Tibial nerve (tissue), 4 donors: ENCODE measurements at places on chromosomes 12 and 14. TPM values are rescaled to one million over a fixed set of nuclear protein-coding genes. Genes with fewer than 3 reads are reported as not detected.

DNA sequence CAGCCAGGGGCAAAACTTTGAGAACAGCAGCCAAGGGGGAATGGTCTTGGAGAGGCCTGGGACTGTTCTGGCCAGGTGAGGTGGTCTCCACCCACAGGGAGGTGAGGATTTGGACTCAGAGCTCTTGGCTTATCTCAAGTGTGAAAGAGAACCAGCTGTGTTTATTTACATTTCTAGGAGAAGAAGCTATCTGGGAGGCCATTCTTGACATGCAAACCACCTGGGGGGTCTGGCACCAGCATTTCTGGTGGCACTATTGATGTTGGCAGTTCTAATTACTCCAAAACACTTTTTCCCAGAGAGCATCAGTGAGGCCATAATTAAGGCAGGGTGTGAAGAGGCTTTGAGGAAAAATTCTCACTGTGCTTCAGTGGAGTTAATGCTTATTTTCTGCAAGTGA lies 95.1 kb downstream of the CAND1 start:
- H3K27ac ChIP-seq = no peak overlapping the region
- H3K4me1 ChIP-seq = no peaks in the 10 kb centered on the region
- H3K36me3 ChIP-seq = no peaks in the 10 kb centered on the region
- no peak for DNase-seq
- no peaks in the 10 kb centered on the region for H3K27me3 ChIP-seq
- no peak overlapping the region for H3K4me3 ChIP-seq

- H3K27ac ChIP-seq = no peak overlapping the region
- no peaks in the 10 kb centered on the region for H3K4me1 ChIP-seq
- H3K27me3 ChIP-seq = no peaks in the 10 kb centered on the region
- H3K36me3 ChIP-seq = peaks cover 5% of the 10 kb centered on the region
Observed at GRCh38 chr12:2649201-2650030, 145.4 kb upstream of the FKBP4 start.

- no peak for DNase-seq
- H3K36me3 ChIP-seq = no peaks in the 10 kb centered on the region
- H3K4me1 ChIP-seq = no peaks in the 10 kb centered on the region
- no peak overlapping the region for H3K27ac ChIP-seq
- no peak overlapping the region for H3K4me3 ChIP-seq
Observed at GRCh38 chr12:66694666-66695613, 16.1 kb upstream of the GRIP1 start.

DNA sequence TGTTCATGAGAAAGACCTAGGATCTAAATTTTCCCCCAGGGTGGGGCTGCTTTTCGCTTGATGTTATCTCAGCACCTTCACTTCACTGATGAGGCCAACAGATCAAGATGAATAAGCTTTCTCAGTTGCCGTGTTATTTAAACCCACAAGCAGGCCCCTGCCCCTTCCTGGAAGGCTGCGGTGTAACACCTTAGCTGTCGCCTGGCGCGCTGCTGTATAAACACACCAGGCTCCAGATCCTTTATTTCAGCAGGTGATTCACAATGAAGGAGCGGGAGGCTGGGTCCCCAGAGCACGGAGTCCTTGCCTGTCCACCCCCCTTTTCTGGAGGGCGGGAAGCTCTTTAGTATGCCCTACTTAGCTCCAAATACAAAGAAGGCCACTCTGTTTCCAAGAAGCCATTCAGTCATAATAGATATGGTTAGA lies 515.4 kb downstream of the FUT8 start:
- no peak for DNase-seq
- H3K27me3 ChIP-seq = no peaks in the 10 kb centered on the region
- H3K36me3 ChIP-seq = no peaks in the 10 kb centered on the region
- no peak overlapping the region for H3K4me3 ChIP-seq
- no peaks in the 10 kb centered on the region for H3K4me1 ChIP-seq

DNA sequence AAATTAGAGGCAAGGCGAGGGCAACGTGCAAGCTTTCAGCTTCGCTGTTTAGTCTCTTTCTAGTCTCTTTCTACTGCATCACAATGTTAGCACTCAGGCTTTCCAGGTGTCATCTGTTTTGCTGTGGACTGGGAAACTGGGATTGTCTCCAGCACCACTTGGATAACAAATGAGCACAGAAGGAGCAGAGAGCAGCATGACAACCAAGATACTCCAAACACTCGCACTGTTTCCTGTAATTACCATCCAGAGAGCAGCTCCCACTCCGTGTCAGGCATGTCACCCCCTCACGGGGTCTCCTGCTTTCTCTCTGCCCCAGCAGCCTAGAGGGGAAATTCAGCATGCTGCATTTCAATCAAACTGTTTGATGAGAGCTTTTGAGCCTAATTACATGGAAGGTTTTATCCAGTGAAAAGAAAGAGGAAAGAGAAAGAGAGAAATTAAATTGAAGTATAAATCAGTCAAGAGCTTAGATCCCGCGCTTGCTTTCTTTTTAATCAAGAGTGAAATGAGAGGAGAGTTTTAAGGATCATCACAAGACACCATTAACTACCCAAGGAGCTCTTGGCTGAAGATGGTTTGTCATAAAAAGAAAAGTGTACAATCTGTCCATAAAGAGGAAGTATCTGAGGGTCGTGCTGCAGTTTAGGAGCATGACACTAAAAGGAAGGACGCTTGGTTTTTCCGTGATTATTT lies 917.7 kb downstream of the DIO2 start:
- no peak for DNase-seq
- no peak overlapping the region for H3K4me3 ChIP-seq
- no peaks in the 10 kb centered on the region for H3K4me1 ChIP-seq
- no peak overlapping the region for H3K27ac ChIP-seq
- no peaks in the 10 kb centered on the region for H3K36me3 ChIP-seq

- H3K4me1 ChIP-seq = peaks cover 100% of the 10 kb centered on the region
- H3K36me3 ChIP-seq = no peaks in the 10 kb centered on the region
- DNase-seq = peak; percentile 59
- H3K27me3 ChIP-seq = no peaks in the 10 kb centered on the region
- H3K4me3 ChIP-seq = no peak overlapping the region
- H3K27ac ChIP-seq = peak overlapping the region; percentile 64
Observed at GRCh38 chr12:124508381-124509079, 58.9 kb downstream of the NCOR2 start.

- no peak overlapping the region for H3K4me3 ChIP-seq
- no peak overlapping the region for H3K27ac ChIP-seq
- no peaks in the 10 kb centered on the region for H3K36me3 ChIP-seq
Observed at GRCh38 chr14:69855180-69855832, 23.9 kb upstream of the SMOC1 start.

DNA sequence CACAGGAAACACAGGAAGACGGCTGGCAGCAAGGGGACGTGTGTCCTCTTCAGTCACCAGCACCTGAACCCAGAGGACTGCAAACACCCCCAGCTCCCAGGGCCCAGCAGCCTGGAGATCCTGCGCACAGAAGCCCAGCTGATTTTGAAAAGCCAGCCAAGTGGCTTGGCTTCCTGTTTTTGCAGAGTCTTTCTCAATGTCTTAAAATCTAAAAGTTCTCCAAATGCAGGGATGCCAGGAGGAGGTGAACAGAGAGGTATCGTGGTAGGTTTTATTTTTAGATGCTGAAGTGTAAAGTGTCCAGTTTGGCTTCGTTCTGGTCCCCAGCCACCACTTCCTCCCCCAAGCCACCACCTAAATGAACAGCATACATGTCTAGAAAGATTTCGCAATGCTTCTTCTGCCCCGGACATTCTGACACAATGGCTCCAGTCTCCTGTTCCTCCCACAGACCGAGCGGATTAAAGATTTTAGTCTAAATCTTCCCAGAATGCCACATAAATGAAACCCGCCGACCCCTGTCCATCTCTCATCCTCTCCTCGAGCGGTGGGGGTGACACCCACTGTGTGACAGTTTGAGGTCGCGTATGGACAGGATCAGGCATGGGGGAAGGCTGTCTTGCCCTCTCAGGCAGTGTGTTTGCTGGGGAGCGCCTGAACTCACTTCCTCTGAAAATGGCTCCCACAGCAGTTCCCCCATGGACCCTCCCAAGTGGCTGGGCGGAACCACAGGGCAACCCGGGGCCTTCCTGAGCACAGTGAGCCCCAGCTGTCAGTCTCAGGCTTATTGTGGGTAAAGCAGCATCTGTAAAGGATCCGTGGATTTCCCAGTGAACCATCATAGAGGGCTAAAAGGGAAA lies 41.6 kb downstream of the ITPK1 start:
- H3K4me3 ChIP-seq = no peak overlapping the region
- H3K27me3 ChIP-seq = no peaks in the 10 kb centered on the region
- H3K4me1 ChIP-seq = peaks cover 75% of the 10 kb centered on the region
- peak; percentile 52 for DNase-seq
- H3K27ac ChIP-seq = peak overlapping the region; percentile 77
- H3K36me3 ChIP-seq = no peaks in the 10 kb centered on the region

DNA sequence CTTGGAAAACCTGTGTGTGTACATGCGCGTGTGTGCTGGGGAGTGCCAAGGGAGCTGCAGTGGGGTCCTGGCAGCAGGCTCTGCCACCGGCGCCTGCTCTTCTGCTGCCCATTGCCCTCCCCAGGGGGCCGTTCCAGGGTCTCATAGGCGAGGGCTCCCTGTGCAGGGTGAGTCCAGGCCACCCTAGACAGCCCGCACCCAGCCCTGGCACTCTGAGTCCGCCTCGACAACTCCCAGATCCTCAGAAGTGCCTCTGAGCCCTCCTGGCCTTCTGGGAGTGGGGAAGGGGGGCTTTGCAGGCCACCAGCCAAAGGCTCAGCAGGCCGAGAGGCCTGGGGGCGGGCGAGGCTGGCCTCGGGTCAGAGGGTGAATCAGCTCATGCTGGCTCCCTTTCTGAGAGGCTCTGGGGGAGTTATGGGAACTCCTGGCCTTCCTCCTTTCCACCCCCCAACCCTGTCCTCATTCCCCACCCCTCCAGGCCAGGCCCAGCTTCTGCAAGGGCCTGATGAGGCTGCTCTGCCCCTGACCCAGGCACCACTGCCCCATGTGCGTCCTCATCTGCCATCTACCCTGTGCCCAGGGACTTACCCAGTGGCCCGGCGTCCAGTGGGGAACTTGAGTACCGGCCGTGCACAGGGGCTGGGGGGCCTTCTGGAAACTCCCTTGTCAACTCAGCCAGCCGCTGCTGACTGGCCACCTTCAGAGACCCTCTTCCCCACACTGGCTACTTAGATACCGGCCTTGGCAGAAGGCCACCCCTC lies 2.1 kb upstream of the TEDC1 start:
- H3K4me1 ChIP-seq = peaks cover 57% of the 10 kb centered on the region
- no peak for DNase-seq
- H3K27me3 ChIP-seq = no peaks in the 10 kb centered on the region
- H3K27ac ChIP-seq = peak overlapping the region; percentile 96
- H3K4me3 ChIP-seq = peak overlapping the region; percentile 51

- H3K27ac ChIP-seq = no peak overlapping the region
- no peak for DNase-seq
- no peak overlapping the region for H3K4me3 ChIP-seq
Observed at GRCh38 chr14:85701116-85701515, 171.2 kb downstream of the FLRT2 start.

- H3K4me1 ChIP-seq = no peaks in the 10 kb centered on the region
- peaks cover 28% of the 10 kb centered on the region for H3K36me3 ChIP-seq
- H3K27ac ChIP-seq = no peak overlapping the region
Observed at GRCh38 chr12:132662901-132663755, 24.0 kb downstream of the POLE start.

GRCh38 chr12:111367661-111368221 lies 1.2 kb downstream of the PHETA1 start:
- no peak for DNase-seq
- peaks cover 16% of the 10 kb centered on the region for H3K4me1 ChIP-seq
- peak overlapping the region; percentile 52 for H3K27ac ChIP-seq
- H3K4me3 ChIP-seq = peak overlapping the region; percentile 74
- H3K36me3 ChIP-seq = peaks cover 3% of the 10 kb centered on the region

DNA sequence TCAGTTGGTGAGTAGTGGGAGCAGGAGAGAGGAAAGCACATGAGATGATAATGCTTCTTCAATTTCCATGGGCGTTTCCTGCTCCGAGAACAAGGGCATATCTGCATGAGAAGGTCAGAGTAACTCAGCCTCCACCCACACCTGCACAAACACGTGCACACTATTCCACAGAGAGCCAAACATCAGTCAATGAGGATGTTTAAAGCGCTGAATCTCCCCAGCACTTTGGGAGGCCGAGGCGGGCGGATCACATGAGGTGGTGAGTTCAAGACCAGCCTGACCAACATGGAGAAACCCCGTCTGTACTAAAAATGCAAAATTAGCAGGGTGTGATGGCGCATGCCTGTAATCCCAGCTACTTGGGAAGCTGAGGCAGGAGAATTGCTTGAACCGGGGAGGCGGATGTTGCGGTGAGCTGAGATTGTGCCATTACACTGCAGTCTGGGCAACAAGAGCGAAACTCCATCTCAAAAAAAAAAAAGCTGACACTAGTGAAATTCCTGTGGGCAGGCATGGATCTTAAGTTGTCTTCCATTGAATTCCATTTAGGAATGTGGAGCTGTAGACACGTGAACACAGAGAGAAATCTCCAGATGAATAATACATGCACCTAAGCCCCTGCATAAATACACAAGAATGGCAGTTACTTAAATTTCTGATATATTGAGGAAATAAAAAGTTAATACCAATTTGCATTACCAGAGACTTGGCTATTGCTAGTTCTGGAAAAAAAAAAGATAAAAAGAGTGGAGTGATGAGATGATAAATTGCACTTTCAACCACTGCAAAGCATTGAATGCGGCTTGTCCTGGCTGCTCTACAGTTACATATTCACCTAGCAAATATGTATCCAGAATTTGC lies 1097.4 kb upstream of the TMEM132C start:
- H3K36me3 ChIP-seq = no peaks in the 10 kb centered on the region
- no peaks in the 10 kb centered on the region for H3K4me1 ChIP-seq
- H3K4me3 ChIP-seq = no peak overlapping the region
- DNase-seq = no peak

Gene KLRK1
- 0.60 TPM for total RNA-seq

Gene SLC35F4
- not detected for total RNA-seq

Gene CEP128
- total RNA-seq = 7.3 TPM

Gene IL22
- not detected for total RNA-seq

Gene ENDOU
- 1.2 TPM for total RNA-seq
